Stimulated activated CD4-positive, alpha-beta T cell treated with anti-CD3 and anti-CD28 coated beads, TNF-alpha, amount 100 ng/mL, for 48 hours (primary cell): ENCODE measurements at places on chromosomes 11 and 22.

DNA sequence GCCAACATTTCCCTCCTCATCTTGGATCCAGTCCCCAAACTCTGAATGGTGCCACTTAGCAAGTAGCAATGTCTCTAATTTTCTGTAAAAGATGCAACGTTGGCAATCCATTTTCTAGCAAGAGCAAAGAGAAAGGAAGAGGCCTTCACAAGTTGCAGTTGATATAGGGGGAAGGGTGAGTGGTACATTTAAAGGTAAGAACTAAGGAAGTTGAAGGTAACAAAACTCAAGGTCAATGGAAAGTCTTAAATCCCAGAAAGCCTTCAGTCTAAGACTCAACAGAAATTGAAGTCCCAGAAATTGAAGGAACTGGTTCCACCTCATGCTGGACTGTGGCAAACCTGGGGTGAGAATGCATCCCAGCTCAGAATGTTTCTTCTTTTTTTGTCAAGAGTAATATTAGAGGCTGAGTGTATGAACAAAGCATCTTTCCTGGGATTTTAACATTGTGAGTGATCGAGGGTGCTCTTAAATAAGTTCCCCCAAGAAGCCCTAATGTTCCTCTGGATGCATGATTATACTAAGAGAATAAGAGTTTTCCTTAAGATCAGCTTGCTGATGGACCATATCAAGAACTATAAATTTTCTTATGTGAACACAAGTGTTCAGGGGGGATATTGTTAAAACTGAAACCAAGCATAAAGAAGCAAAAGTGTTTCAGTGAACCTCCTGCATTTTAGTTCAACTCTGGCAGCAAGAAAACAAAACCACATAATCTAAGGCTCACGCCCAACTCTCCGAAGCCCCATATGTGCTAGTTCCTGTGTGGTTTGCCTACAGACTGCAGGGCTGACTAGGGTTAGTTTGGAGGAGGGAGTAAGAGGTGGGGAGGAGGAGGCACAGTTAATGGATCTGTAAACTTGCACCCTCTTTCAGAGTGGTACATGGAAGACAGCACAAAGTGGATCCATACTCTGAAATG lies at the start of gene GRAP2:
Gene GRAP2, plus strand, starts transcription at position 779 of the 922 bp plus-strand sequence. CDS start 46,023 bp downstream, outside the sequence.
- DNase-seq, result no peak

GRCh38 chr11:66115638-66116301 lies 45.7 kb downstream of the PACS1 start:
- no peak for DNase-seq

DNA sequence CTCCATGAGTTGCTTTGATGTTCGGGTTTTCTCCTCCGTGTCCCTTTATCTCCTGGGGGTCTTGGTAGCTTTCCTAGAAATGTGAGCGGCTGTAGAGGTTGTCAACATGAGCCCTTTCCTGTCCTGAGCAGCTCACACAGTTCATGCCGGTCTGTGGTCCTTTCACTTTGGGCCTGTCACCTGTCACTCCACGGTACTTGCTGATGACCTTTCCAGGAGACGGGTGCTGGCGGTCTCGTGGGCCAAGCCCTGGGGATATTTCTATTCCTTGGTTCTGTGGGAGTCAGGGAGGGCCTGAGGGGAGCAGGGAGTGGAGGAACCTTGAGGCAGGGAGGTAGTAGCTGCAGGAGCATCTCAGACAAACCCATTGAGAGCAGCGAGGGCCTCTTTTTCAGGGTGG lies 20.9 kb upstream of the FGF4 start:
- no peak for DNase-seq

DNA sequence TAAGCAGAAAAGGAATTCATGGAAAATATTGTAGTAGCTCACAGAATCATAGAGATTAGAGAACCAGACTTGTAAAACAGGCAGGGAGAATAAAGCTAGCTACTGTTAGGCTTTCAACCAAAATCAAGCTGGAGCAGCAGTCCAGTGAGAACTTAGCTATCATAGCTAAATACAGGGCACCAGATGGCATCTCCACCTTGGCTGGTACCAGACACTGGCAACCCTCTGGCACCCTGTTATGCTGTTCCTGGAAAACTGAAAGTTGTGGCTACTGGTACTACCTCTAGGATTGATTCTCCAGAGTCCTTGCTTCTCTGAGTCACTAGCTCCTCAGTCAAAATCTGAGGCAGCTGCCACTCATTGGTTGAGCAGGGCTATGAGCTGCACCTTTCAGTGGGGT lies 6.0 kb upstream of the DRD2 start:
- no peak for DNase-seq

- no peak for DNase-seq
Observed at GRCh38 chr11:92697461-92698312, 271.8 kb upstream of the MTNR1B start.

- no peak for DNase-seq
Observed at GRCh38 chr11:9264316-9265210, 587 bp downstream of the DENND5A start.

DNA sequence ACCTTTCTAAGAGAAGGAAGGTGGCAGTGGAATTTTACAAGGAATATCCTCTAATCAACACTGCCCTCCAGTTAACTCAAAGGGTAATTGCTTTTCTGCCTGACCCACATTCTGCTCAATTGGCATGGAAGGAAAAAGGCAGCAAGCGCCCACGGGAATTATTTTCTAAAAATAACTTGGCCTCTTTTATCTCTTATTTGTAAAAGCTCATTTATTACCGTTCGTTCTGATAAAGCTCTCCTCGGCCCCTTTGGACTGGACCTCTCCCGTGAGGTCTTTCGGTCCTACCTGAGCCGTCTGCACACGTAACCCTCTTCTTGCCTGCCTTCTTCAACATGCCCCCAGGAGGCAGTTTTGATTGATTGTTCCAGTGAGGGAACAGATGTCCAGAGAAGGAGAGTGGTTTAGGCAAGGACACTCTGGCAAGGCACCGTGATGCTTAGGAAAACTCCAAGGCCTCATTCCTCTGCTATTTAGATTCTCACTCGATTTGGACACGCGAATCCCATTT lies 53.2 kb upstream of the CRTAM start:
- DNase-seq, result no peak

- no peak for DNase-seq
Observed at GRCh38 chr22:48380016-48380665, 1447.5 kb downstream of the BRD1 start.

- DNase-seq, result no peak
Observed at GRCh38 chr11:111006227-111006626, 239.3 kb upstream of the POU2AF2 start.

DNA sequence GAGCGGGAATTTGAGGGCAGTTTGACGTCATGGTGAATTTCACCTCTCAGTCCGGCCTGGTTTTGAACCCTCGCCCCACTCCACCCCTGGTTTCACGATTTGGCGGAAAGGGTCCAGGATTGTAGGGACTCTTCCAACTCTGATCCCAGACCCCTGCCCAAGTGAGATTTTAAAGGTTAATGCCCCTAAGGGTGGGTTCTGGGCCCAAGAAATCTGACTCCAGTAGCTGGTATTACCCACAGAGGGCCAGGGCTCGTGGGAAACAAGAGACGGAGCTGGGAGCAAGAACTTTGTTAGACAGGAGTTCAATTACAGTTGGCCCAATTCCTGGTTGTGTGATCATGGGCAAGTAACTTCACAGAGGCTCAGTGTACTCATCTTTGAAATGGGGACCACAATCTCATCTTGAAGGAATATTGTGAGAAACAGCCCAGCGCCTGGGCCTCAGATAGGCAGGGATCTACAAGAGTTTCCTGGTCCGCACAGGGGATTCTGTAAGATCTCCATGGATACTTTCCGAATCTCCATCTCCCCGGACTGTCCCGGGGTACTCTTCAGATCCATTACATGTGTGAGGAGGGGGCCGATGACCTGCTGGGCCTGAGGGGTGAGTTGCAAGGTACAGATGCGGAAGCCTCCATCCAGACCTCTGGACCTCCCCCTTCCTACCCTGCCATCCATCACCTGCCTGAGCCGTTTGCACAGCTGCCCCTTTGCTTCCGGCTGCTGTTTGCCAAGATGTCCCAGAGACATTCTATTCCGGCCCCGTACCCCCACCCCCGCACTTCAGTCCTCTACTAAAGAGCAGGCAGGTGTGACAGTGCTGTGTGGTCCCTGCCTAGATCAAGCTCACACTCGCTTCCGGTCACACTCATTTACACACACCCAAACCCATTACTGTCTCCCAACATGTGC lies 687 bp upstream of the CALCA start:
- no peak for DNase-seq

- DNase-seq, result peak; percentile 12
Observed at GRCh38 chr11:72848846-72849466, 34.7 kb downstream of the ATG16L2 start.

- DNase-seq, result peak; percentile 40
Observed at GRCh38 chr11:1335811-1336761, 26.7 kb upstream of the TOLLIP start.

- no peak for DNase-seq
Observed at GRCh38 chr11:134684576-134684975, 272.5 kb upstream of the B3GAT1 start.

- no peak for DNase-seq
Observed at GRCh38 chr22:23145878-23146470, 697 bp downstream of the RAB36 start.

DNA sequence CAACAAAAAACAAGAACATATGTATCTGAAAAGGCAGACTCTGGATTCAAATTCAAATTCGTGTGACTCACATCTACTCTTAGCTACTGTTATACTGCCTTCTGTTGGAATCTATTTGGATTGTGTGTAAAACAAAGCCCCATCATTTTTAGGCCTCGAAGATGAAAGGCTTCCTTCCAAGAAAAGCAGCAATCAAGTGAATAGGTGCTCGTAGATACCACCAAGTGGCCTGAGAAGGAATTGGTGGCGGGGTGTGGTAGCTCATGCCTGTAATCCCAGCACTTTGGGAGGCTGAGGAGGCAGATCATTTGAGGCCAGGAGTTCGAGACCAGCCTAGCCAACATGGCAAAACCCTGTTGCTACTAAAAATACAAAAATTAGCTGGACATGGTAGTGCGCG lies 4.2 kb downstream of the GRAMD1B start:
- no peak for DNase-seq

DNA sequence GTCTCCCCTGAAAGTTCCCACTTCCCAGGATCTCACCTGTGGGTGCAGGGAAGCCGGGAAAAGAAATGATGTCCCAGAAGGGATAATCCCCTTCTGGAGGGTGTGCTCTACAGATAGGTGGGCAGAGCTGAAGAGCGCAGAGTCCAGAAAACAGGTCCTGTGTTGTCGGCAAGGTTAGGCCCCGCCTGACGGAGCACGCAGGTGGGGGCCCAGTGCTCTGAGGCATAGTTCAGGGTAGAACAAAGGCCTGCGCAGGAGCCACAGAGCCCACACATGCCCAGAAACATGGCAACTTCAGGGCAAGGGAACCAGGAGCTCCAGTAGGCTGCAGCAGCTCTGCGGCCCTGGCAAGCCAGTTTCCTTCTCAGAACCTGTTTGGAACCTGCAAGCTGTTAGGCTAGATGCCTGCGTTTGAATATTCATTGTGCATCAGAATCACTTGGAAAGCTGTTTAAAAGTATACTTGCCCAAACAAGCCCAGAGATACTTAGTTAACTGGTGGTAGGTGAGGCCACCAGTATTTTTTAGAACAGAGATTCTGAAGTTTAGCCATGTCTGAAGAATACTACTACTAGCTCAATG lies 386.6 kb downstream of the BUD13 start:
- DNase-seq, result no peak

DNA sequence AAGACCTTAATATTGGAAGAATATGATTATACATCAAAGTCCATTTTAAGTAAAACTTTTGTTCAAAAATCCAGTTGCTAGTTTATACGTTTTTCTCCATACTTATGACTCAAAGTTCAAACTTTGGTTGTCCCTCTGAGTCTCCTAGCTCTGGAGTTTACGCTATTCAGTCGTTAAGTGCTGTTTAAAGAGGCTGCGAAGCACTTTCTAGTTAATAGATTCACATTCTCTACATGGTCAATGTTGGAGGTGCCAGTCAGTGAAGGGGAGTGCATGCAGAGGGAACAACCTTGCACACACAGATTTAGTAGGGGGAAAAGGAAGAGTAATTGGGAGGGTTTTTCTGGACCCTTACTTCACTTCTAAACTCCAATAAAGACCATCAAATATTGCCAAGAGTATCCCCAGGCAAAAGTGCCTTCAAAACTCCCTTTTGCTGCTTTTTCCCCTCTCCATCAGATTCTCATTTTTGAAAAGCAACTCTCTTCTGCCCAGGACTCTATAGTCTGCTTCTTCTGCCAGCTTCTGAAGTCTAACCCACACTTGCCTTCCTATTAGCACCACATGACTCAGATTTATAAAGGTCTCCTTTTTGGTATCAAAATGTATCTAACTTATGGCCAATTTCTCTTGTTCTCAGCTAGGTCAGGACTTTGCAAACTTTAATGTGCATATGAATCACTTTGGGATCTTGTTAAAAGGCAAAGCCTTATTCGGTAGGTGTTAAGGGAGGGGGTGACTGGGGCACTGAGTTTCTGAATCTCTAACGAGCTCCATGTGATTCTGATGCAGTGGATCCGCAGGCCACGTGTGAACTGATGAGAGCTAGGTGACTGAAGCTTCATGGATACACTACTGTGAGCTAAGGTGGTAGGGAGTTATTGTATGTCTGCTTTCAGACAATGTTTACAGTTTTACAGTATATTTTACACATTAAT lies 96.2 kb upstream of the MTMR2 start:
- no peak for DNase-seq

DNA sequence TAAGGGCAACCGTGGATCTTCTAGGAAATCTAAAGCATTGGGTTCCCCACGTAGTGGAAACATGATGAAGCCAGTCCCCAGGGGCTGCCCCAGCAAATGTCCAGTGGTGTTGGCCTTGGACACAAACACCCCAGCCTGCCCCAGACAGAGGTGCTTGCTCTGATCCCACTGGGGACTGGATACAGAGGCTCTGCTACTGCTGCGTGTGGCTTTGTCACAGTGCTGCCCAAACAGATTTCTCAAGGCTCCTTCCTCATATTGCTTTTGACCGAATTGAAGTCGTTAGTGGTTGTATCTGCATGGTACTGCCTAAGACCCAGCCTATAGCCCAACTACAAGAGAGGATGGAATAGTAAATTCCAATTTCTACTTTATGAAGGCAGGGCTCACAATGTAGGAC lies 40.1 kb upstream of the CD44 start:
- no peak for DNase-seq

- DNase-seq, result no peak
Observed at GRCh38 chr11:108934696-108935095, 269.8 kb downstream of the DDX10 start.

- DNase-seq, result no peak
Observed at GRCh38 chr11:130215531-130216220, 56.1 kb downstream of the ST14 start.

DNA sequence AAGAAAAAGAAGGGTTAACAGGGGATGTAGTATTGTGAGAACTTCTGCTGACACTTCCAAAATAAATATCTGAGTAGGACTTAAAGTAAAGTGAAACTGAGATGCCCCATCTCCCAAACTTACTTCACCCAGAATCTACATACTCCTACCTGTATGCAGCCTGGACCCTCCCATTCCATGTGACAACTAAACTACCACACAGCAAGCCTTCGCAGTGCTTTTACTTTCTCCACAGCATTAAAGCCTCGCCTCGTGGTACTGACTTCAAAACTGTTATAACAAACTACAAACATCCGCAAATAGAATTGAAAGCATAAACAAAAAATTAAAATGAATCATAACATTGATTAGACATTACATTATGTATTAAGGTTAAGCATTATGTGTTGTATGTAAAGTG lies 985 bp downstream of the MPZL2 start:
- no peak for DNase-seq

GRCh38 chr22:37623075-37624016 lies 14.7 kb downstream of the GGA1 start:
- DNase-seq, result peak; percentile 50

- DNase-seq, result no peak
Observed at GRCh38 chr22:27311698-27312550, 489.6 kb downstream of the MN1 start.
